A549 treated with Mapracorat at 1 μM for 4 hours (cell line): ENCODE measurements at places on chromosomes 2 and 18. TPM values are rescaled to one million over a fixed set of nuclear protein-coding genes. Genes with fewer than 3 reads are reported as not detected.

Gene SLC39A6
- 41.1 to 53.5 TPM (median 50.8 TPM) in 5 replicates for total RNA-seq

Gene CHAC2
- total RNA-seq, result 10.7 to 14.3 TPM (median 13.2 TPM) in 5 replicates

Gene UGT1A3
- total RNA-seq, result 0.10 to 0.31 TPM (median 0.26 TPM) in 3 of 5 replicates, not detected in the others

Gene PLGLB2
- 0.19 to 0.35 TPM (median 0.27 TPM) in 4 of 5 replicates, not detected in the other for total RNA-seq

Gene ZNF396
- total RNA-seq, result 0.56 to 1.4 TPM (median 0.82 TPM) in 5 replicates

Gene NT5C1B
- not detected in 5 replicates for total RNA-seq
